ENCODE measurements at places on chromosomes 6 and 20.

- DNase-seq: no peak
Measured at GRCh38 chr20:11646359-11646758, 271.3 kb upstream of the BTBD3 start.

DNA sequence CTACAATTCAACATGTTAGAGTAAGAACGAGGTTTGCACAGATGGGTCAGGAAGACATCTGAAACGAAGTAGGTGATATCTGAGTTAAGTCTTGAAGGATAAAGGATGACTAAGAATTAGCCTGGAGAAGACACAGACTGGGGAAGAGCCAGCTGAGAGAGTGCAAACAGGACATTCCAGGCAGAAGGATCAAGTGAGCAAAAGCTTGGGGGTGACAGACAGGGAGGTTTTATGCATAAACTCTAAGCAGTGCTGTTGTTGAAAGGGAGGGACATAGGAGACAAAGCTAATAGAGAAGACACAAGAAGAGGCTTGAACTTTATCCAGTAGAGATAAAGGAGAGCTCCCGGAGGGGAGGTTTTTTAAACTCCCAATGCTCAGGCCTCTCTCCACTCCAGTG, 15.0 kb upstream of the ETV7 start:
- no peak for DNase-seq

GRCh38 chr20:46027245-46027853, 1.7 kb upstream of the SLC12A5 start:
- no peak for DNase-seq

DNA sequence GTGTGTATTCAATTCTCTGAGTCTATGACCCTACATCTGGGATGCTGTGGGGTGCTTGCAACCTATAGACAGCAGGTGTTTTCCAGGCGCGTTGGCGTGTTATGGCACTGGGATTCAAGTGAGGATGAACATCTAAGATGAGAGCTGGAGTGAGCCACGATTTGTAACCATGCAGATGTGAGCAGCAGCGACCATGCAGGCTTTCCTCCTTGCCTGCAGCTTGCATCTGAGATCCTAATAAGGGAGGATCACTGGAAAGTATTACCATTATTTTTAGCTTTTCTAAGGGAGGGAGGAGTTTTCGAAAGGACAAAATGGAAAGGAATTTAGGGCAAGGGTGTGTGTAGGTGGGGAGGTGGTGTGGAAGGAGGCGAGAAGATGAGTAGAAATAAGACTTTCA, 216.7 kb downstream of the ATXN1 start:
- DNase-seq: no peak

DNA sequence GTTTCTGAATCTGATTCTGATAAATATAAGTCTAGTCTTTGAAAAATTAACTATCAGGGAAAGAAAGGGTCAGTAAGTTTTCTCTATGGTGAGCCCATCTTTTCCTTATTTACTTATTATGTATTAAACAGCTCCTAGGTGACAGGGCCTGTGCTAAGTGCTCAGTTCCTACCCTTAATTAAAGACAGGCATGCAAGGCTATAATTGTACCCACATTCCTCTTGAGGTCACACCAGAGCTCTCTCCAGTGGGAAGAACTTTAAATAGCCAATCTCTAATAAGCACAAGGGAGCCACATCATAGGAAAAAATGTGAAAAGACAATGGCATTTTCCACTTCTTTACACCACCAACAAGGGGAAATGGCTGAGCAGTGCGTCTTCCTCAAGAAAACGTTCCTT, 421.8 kb upstream of the SLC35B3 start:
- no peak for DNase-seq

All from NCI-H2081 treated with DMSO at 0.1 percent for 48 hours (cell line).